ENCODE measurements at places on chromosomes 1 and 21.

- no peak for DNase-seq
These were observed 32.8 kb upstream of the SLC45A1 start for GRCh38 chr1:8285103-8285502.

DNA sequence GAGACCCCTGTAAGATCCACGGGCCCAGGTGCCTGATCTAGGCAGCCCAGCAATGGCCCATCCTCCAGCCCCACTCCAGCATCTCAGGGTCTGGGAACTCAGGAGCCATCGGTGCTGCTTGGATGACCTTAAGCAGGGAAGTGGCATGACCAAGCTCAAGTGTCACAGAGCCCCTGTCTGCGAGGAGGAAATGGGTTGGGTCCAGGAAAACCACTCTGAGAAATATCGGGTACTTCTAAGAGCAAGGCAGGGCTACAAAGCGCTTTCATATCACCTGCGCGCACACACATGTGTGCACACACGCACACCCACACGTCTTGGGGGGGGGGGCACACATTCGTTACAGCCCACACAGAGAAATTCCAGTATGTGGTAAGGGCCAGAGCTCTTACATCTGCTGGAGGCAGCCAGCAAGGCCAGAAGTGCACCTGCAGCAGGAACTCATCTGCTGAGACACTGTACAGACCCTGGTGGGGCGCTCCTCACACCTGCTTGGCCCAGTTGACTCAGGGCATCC lies 32.6 kb upstream of the SPOCD1 start:
- DNase-seq: peak; percentile 9

- DNase-seq: no peak
These were observed 70.3 kb downstream of the HSF2BP start for GRCh38 chr21:43588957-43589356.

DNA sequence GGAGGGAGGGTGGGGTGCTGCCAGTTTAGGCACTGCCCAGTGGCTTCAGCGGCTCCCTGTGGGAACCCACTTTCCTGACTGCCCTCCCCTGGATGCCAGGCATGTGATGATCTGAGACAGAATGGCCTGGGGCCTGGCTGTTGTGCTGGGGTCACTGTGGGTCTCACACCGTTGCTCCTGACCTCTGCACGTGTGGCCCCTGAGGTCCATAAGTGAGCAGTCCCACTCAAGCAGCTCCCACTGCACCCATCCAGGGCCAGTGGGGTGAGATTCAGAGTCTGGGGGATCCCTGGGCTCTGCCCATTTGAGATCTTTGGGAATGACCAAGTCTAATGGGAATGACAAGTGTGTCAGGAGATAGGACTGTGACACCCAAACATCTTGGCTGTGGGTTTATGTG lies 18.0 kb downstream of the PODN start:
- no peak for DNase-seq

DNA sequence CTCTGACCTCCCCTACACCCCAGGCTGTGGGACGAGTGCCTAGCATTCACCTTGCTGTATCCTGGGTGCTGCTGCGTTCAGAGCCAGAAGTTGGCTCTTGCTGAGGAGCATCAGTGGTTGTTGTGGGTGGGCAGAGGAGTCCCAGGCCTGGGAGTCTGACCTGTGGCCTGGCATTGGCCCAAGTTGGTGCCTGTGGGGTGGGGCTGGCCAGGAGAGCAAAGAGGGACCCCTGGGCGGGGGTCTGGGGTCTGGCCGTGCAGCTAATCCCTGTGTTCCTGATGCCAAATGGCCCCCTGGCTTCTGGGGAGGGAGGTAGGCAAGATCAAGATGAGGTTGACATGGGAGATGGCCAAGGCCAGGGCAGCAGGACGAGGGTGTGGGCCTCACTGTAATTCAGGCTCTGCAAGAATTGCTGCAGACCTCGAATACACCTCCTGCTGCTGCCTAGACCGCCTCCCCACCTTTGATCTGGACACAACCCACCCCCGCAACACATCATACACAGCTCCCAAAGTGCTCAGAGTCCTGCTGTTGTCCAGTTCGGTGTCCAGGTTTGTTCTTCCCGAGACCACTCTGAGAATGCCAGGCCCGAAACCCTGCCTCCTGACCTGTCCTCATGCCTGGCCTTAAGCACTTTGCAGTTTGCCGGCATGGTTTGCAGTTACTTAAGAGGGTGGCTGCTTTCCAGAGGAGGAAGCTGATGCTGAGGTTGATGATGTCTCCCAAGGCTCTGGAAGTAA lies 28.7 kb downstream of the CDK18 start:
- DNase-seq: no peak

DNA sequence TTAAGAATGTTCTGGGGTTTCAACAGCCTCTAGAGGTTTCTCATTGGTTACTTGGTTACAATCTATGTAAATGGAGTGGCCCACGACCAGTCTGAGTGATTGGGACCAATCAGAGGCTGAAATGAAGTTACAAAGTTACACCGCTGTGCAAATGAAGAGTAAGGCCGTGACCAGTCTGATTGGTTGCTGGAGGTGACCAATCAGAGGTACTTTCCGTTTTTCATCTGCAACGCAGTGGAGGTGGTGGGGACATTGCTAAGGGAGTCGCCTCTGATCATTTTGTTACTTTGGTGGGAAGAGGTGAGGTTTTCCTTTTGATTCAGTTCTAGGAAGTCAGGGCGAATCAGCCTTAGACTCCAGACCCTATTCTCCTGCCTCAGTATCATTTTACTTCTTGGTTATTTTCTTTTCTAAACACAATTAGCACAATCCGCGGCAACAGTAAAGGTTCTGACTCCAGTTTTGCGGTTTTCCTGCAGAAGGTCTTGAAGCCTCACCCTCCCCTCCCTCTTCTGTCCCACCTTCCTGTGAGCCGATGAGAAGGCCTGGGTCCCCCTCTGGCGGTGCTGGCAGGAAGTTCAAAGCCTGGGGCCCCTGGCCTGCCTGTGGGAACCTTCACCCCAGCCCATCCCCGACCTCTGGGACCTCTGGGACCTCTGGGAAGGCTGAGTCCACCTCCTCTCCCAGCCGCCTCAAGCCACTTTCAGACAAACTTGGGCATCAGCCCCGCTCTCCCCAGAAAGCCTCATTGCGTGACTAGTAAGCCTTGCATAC lies 38.7 kb upstream of the TTC34 start:
- peak; percentile 59 for DNase-seq

- DNase-seq: no peak
These were observed 1233.3 kb upstream of the B3GALT2 start for GRCh38 chr1:194419721-194420120.

DNA sequence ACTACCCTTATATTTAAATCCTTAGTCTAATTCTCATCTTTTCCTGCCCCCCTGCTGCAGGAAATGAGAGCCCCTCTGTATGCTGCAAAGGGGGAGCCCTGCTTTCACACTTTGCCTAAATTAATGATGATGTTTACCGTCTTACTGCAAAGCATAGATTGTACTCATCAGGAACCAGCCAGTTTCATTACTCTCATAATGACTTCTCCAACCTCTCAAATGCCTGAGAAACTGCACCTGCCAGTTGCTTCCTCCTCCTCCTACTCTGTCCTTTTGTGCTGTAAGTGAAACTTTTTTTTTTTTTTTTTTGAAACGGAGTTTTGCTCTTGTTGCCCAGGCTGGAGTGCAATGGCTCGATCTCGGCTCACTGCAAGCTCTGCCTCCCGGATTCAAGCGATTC lies 101.7 kb downstream of the ADSS2 start:
- DNase-seq: no peak

GRCh38 chr1:12618661-12618964 lies 603 bp upstream of the DHRS3 start:
- DNase-seq: no peak

DNA sequence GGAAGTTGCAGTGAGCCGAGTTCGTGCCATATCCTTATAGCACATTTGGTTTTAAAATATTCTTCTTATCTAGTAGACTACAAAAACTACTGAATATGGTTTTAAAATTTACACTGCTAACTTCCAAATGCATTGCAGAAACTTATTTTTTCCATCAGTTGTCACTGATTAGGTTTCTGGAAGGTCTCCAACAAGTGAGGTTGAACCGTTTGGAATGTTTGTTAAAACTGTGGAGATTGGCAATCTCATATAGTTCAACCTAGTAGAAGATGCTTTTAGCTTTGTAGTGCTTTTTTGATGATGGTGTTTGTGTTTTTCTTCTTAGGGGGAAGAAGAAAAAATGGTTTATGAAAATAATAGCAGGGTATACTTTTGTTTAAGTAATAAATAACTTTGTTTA lies 12.9 kb downstream of the CENPF start:
- DNase-seq: no peak

GRCh38 chr1:217484871-217485270 lies 146.0 kb downstream of the GPATCH2 start:
- DNase-seq: no peak

DNA sequence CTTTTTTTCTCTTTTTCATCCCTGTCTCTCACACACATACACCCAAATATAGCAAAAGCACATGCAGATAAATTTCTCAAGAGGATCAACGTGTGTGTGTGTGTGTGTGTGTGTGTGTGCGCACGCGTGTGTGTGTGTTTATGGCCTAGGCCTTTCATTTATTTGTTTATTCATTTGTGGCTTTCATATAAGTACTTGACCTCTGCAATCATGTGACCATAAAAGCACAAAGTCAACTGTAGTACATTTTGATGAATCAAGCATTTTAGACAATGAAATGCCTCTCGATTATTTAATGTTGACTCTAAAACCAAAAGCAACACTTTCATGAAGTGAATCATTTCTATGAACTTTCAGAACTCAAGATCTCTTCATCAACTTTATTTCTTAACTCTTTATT lies 194.1 kb upstream of the ADGRL2 start:
- no peak for DNase-seq

GRCh38 chr1:4256351-4256750 lies 356.3 kb upstream of the C1orf174 start:
- no peak for DNase-seq

DNA sequence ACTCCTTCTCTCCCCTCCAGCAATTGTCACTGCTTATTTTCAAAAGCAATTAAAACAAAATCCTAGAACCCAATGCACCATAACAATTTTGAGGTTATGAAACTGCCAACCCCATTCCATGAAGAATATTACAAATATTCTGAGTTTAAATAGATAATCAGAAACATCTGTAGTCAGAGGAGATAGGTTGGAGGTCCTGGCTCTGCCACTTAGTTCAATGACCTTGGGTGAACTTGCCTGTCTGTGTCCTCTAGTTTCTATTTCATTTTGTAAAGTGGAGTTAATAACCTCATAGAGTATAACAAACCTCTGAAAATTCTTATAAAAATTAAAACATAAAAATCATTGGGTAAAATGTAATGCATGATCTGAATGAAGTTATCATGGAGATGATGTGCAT lies 164.6 kb downstream of the KCTD3 start:
- no peak for DNase-seq

- DNase-seq: no peak
These were observed 109.0 kb upstream of the ETV3 start for GRCh38 chr1:157247005-157247763.

DNA sequence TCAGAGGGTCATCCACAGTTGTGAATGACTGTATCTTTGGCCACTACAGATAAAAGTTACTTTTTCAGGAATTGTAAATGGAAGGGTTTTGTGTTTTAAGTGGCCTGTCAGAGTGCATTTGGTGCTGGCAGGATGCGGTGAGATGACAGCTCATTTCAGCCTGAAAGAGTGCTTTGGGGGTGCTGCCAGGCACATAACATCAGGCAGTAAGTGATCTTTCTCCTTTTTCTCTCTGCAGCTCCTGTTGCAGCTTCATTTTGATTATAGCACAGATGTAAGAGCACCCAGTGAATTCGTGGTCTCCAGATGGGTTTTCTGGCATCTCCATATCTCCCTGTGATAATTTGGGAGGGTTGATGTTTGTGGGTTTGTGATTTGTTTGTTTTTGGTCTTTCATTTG lies 14.8 kb upstream of the FAM163A start:
- DNase-seq: no peak

- no peak for DNase-seq
These were observed 42.1 kb downstream of the KIAA1614 start for GRCh38 chr1:180954801-180955165.

DNA sequence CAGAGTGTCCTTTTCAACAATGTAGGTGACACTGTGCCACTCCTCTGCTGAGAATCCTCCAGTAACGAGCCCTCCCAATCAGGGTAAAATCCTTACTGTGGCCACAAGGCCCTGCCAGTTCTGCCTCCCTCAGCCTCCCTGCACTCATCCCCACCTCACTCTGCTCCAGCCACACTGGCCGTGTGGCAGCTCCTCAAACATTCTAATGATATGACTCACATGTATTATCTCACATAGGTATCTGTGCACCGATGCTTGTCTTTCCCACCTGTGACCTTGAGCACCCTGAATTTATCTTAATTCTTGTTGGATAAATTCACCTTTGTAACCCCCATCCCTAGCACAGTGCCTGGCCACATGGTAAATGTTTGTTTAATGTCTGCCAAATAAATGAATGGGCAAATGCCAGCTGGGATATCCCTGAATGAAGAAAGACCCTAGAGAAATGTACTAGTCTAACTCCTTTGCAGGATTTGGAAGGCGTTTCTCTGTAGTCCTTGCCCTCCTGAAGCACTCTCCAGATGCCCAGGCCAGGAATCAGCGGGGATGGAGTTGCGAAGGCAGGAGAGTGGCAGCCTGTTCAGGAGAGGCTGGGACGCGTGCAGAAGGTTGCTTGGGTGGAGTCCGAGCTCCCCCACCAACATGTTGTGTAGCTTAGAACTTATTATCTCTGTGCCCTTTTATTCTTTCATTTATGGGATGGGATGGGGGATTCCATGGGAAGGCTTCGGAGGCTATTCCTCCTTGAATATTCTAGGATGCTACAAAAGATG lies 106.0 kb downstream of the TMEM53 start:
- no peak for DNase-seq

DNA sequence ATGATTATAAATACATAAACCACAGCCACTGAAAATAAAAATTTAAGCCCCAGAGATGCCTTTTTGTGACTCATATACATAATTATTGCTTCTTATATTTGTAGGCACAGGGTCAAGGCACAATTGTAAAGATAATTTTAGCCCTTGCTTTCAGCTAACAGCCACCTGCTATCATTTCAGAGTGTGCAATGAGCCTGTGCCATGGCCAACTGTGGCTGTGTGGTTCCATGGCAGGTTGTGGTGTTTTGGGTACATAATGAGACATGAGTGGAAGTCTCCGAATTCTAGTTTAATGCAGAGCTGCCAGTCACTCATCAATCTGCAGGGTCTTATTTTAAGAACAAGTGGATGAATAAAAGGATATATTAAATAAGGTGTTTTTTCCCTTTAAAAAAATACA lies 346.9 kb upstream of the SNX7 start:
- DNase-seq: no peak

DNA sequence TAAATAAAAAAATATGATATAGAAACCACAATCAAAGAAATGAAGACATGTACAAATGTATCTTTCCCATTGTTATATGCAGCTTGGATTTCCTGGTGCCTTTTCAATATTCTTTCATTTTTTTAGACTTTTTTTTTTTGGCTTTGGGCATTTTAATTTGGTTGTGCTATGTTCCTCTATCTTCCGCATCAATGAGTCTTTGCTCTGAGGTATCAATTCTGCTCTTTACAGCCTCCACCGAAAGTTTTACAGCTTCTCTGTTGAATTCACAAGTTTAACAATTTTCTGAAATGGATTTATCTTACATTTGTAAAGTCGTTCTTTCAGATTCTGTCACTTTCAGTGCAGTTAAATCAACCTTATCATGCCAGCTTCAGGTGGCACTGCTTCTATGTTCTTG lies 50.5 kb downstream of the OMA1 start:
- no peak for DNase-seq

- no peak for DNase-seq
These were observed 101.8 kb upstream of the LPGAT1 start for GRCh38 chr1:211932231-211932932.
